ENCODE measurements at places on chromosomes 7 and 10.

DNA sequence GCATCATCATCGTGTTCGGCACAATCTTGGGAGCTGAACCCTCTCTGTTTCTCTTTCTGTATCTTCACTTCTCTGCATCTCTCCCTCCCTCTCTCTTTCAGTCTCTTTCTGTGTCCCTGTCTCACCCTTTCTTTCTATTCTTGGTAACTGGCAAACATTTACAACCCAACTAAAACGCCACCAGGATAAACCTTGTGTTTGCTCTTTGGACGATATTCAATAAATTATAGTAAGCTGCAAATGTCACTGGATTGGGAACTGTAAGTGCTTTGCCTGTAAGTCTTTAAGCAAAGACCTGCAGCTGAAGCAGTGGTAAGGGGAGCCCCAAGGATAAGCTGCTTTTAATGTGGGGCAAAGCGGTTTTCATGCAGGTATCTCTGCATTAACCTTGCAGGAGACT is 558.0 kb upstream of the MKI67 start:
- DNase-seq: no peak

DNA sequence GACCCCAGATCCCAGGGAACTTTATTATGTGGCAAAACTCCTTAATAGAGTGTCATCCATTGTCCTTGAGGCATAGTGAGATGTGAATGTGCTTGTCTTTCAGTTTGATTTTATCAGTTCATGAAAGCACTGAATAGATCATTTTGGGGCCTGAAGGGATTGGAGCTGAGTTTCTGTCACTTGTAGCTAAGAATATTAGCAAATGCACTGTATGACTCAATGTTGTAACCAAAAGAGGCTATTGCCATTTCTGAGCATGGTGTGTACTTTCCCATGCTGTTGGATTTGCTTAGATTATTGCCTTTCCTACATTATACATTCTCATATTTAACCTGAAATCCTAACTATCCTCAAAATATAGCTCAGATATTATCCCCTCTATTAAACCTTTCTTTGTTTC is 130.4 kb downstream of the PRKG1 start:
- no peak for DNase-seq

DNA sequence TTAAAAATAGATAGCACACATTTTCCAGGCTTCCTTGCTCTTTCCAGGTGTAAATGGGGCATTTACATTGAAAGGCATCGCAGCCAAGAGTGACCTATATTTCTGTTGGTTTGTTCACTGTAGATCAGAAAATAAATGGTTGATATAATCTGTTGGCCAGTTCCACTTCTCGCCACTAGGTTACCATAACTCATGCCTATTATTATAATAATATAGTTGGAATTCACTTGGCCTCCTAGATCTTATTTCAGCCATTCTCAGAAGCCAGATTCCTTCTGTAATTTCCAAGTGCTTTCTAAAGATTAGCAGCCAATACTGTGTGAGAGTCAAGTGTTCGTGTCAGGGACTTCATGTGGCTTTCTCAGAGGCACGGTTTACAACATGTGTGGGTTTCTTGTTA is 179.5 kb downstream of the DNAH11 start:
- no peak for DNase-seq

GRCh38 chr7:70063927-70064326 is 465.7 kb downstream of the AUTS2 start:
- no peak for DNase-seq

DNA sequence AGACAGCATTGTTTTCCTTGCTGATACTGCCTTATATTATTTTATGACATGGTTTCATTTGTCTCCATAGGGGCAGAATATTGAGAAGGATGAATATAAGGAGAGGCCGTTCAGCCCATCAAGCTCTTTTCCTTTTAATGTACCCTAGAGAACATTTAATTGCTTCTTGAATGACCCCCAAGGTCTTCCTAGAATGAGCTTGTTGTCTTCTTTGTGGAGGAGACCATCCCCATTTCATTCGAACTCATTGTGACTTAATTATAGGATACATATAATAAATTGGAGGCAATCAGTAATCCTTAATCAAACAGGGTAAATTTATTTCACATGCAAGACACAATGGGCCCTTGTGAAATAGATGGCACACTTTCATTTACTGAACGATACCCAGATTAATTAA is 231.3 kb downstream of the MDFIC start:
- DNase-seq: no peak

DNA sequence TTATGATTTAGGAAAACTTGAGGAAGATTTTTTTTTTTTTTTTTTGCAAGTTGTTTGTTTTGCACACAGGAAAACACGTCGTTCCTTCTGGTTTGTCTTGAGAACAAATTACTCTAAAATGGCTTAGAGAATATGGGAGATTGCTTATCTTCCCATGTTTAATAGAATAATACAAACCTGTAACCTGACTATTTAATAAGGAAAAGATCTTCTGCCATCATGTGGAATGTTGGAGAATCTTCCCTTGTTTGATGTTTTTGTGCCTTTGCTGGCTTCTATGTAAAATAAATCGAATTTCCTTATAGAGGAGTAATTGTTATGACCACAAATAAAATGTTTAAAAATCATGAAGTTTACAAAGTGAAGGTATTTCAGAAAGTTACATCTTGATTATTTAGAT is 818.8 kb downstream of the GATA3 start:
- no peak for DNase-seq

DNA sequence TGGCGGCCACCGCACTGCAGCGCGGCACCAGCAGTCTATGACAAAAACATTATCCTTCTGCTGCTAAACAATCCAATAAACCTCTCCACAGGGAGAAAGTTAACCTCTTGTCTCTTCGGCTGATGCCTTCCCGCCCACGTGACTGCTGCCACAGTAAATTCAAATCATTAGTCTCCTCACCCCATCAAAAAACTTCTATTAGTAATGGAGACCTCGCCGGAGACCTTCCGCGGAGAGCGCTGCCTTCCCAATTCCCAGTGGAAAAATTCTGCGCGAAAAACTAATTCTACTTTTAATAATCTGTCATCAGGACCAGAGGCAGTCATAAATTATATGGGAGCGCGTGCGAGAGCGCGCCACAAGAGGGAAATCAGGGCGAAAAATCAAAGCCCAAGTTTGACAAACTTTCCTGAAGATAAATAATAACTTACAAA is 90.0 kb upstream of the PAX2 start:
- no peak for DNase-seq

- no peak for DNase-seq
These were observed 143.2 kb downstream of the TCERG1L start for GRCh38 chr10:131168238-131168875.

DNA sequence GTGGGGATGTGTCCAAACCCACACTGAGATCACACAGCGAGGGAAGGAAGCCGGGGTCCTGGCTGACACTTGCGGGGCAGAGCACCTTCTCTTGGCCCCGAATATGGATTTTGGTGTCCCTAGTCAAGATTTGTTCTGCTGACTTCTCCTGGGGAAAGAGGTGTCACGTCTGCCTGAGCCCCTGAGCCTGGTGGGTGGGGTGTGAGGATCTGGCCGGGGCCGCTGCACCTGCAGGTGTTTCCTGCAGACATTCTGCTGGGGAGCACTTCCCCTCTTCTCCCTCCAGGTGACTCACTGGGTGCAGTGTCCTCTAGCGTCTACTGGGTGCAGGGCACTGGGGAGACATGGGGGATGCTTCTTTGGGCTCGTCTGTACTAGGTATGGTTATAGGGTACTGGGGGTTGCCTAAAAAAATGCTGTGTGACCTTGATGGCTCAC is 99.2 kb downstream of the GRK5 start:
- DNase-seq: no peak

DNA sequence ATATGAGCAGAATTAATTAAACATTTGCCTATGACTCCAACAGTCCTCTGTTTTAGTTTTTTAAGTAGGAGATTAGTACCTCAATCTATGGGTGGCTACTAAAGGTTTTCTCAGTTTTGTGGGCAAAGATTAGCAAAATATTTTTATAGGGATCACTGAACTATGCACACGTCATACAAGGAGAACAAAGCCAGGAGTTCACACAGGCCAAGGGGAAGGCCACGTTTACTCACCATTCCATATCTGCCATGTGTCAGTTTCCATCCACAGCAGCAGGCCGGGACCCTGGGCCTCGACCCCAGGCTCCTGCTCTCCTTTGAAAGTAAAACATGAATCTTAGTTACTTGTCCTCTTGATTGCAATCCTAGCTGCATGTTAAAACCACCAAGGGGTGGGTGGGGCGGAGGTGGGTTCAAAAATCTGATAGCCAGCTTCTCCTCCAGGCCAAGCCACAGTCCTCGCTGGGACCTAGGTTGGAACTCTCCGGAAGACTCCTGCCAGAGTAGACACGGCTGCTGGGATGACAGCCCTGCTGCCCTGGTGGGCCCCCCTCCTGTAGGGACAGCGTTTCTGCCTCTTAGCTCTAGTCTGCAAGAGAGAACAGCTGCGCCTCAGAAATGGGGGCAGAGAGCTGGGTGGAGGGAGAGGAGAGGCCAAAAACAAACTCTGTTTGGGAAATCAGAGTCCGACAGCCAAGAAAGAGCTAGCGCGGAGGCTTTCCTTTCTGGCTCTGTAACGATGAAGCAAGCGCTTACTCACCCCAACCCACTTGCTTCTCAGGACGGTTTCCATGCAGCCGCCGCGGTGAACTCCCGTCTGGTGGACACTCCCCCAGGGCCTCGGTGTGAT is 35.6 kb downstream of the PITRM1 start:
- DNase-seq: peak; percentile 30

GRCh38 chr7:143172354-143172753 is 10.9 kb upstream of the TAS2R39 start:
- DNase-seq: no peak

- no peak for DNase-seq
These were observed 72.0 kb upstream of the BTBD16 start for GRCh38 chr10:122199070-122199469.

DNA sequence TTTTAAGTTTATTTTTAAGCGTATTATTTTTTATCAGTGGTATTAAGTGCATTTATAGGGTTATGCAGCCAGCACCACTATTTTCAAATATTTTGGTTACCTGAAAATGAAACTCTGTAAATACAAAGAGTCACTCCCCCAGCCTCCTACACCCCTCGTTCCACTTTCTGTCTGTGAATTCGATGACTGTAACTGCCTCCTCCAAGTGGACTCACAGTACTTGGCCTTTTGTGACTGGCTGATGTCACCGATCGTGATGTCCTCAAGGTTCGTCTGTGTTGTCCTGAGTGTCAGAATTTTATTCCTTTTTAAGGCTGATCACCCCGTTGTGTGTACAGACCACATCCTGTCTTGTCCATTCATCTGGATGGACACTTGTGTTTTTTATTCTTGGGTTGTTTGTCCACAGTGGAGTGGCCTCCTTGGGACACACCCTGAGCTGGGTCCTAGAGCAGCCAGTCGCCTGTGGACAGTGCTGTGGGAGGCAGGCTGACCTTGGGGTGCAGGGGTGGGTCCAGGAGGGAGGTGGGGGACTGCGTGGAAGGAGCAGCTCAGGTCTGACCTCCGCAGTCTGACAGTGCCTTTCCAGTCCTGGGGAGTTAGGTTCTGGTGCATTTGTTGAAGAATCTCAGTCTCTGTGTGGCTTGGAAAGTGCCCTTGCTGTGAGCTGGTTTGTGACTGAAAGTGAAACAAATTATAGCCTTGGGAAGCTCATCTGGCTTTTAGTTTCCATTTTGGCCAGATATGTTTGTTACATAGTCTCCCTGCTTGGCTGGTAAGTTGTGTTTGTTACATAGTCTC is 6.9 kb downstream of the MTG1 start:
- no peak for DNase-seq

DNA sequence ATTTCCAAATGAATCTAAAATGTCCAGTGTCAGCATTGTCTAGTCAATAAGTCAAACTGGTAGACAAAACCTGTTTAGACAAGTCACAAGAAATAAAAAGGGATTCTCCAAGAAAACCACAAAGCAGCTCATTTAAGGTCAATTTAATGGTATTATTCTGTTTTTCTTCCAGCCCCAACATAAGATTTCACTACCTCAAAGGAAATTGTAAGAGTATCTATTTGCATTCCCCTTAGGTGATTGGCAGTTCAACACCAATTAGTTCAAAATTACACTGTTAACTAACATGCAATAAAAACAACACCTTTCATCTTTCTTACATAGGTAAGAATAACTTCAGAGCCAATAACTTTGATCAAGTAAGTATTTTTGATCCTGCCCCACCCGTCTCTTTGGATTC is 106.3 kb downstream of the RNF32 start:
- no peak for DNase-seq

DNA sequence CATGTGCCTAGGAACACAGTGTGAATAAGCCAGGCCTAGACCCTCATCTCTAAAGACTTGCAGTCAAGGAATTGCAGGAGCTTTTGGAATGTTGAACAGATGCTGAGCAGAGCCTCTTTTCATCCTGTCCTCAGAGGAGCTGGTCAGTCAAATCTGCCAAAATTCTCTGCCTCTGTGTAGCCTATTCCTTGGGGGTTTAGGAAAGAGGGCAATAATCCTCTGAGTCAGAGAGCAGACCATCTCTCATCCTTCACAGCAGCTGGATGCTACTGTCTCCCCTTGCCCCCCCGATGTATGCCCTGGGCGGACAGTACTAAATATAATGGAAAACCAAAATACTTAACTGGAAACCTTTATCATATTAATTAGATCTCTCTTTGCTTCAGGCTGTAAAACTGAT is 52.6 kb downstream of the BICC1 start:
- DNase-seq: no peak

DNA sequence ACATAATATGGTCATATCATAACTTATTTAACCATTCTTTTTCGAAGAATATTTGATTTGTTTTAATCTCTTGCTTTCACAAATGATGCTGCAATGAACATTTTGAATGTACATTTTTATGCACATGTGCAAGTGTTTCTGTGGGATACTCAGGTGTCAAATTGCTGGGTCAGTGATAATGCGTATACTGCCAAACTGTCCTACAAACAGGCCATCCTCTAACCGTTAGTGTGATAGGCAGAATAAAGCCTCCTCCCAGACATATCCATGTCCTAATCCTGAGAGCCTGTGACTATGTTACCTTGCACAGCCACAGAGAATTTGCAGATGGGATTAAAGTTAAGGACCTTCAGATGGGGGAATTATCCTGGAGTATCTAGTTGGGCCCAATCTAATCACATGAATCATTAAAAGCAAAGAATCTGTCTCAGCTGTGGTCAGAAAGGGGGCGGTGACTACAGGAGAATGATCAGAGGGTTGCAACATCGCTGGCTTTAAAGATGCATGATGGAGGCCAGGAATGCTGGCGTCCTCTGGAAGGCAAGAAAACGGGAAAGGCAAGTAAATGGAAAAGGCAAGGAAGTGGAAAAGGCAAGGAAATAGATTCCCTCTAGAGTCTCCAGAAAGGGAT is 46.7 kb downstream of the FZD1 start:
- DNase-seq: peak; percentile 21

GRCh38 chr7:25408012-25408687 is 179.9 kb upstream of the NPVF start:
- no peak for DNase-seq
